ENCODE measurements at places on chromosomes 4 and X.

DNA sequence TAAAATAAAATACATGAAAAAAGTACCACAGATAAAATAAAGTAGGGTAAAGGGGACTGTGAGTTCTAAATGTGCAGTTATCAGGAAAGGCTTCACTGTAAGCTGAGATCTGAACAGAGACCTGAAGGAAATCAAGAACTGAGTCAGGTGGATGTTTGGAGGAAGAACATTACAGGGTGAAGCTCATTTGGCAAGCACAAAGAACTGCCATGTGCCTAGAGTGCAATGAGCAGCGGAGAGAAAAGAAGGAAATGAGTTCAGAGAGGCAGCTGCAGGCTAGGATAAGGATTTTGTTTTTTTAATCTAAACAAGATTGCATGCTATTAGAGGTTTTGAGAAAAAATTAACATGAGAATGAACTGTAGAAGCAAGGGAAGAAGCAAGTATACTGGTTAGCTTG is 373.1 kb downstream of the STPG2 start:
- DNase-seq, result no peak

- DNase-seq, result no peak
Observed at GRCh38 chr4:40563401-40563800, 66.3 kb downstream of the RBM47 start.

- DNase-seq, result no peak
Observed at GRCh38 chrX:51803833-51804232, 60.6 kb downstream of the GSPT2 start.

- no peak for DNase-seq
Observed at GRCh38 chr4:128856246-128856645, 46.7 kb downstream of the JADE1 start.

DNA sequence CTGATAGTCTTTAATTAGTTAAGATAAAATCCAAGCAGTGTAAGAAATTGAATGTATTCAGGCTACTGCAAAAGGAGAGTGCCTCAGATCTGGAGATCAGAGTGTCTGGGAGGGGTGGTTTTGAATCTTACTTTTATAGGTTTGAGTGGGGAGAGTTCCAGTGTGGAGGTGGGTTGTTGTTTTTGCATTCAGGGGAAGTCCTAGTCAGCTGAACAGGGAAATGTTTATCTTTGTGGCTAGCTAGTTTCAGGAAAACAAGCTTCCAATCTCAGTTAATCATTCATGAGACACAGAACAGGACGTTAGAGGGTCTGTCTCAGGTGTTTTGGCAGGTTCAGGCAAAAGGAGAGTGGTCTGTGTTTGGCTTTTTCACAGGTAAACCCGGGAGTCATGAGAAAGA is 26.0 kb downstream of the ZNF81 start:
- DNase-seq, result no peak
